Retina (tissue), 1 donor: ENCODE measurements at places on chromosomes 7 and 10.

DNA sequence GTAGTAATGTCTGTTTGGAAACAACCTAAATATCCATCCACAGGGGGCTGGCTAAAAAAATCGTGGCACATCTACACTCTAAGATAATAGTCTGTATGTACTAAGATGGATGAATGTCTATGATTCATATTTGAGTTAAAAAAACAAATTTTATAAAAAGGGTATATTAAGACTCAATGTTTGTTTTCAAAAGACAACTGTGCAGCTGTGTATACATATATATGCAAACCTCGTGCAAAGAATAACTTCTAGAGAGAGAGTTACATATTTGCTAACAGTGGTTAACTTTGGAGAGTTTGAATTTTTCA is 323.5 kb downstream of the PLXNA4 start:
- DNase-seq: no peak

DNA sequence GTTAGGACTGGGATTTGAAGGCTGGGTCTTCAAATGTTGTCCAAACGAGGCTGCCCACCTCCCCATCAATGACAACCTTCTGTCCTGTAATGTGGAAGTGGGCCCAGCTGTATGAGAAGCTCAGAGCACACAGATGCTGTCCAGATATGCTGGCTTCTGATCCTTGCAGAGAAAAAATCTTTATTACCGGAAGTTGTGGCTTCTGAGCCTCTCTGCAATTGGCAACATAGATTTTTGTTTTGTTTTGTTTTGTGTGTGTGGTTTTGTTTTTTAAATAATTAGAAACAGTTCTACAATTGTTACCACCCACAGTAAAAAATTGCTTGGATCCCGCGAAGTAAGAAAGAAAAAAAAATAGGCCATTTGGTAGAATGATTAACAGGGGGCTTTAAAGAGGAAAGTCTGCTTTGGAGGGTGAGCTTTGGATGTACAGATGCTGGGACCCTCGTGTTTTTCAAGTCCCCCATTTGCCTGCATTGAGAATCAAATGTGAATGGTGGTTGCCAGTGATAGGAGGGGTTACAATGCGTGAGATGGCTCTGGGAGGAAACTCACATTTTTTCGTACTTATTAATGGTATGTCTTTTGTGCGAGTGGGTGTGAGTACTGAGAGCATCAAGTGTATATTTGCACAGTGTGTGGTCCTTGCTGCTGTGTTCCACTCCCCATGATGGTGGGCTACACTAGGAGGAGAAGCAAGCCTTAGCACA is 153.2 kb downstream of the TCF7L2 start:
- DNase-seq: no peak

GRCh38 chr10:75544993-75545706 is 113.7 kb downstream of the LRMDA start:
- no peak for DNase-seq

DNA sequence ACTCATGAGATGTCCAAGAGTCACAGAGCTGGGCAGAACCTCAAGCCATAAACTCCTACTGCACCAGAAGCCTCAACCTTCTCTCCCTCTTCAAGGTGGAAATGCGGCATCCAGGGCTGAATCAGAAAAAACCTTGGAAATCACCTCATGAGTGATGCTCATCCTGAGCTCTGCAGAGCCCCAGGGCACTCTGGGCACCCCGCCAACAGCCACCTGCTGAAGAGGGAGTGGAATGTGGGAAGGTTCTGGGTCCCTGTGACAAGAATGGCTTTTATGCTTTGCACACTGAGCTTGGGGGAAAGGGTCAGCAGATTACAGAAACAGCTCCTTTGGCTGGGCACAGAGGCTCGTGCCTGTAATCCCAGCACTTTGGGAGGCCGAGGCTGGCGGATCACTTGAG is 18.8 kb downstream of the NUDT1 start:
- no peak for DNase-seq

GRCh38 chr7:106425017-106425719 is 140.4 kb upstream of the NAMPT start:
- no peak for DNase-seq

DNA sequence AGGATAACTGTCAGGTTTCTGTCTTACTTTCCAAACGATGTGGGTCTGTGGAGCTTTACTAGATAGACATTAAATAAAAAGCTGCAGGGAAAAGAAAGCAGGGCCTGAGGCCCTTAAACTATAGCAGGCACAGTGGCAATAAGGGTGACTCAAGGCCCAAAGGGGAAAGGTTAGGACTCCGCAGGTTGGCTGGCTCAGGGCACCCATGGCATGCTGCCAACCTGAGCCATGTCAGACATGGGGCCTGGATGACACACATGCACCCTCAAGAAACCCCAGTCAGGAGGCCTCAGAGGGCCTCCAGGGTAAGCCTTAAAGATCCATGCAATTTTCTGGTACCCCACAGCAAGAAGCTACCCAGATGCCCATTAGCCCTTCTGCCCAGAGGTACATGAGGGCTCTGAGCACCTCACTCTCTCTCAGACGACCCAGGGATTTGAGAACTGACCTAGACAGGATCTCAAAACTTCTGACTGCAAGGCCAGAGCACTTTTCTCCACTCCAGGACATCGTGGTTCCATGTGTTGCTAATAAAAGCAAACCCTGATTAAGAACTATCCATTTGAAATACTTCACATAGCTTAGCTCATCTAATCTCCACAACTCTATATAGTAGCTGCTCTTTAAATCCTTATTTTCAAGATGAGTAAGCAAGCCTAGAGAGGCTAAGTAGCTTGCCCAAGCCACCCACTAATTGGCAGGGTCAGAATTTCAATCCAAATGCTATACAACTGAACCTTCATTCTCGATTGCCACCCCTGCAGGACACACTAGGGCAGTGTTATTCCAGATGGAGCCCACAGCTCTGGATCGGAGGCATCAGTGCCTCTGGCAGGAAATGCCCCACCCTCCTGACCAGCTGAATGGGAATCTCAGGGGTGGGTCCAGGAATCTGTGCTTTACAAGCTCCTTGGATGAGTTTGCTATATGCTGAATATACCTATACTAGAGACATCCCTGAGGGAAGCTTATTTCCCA is 132.5 kb upstream of the EFCAB10 start:
- DNase-seq: no peak

DNA sequence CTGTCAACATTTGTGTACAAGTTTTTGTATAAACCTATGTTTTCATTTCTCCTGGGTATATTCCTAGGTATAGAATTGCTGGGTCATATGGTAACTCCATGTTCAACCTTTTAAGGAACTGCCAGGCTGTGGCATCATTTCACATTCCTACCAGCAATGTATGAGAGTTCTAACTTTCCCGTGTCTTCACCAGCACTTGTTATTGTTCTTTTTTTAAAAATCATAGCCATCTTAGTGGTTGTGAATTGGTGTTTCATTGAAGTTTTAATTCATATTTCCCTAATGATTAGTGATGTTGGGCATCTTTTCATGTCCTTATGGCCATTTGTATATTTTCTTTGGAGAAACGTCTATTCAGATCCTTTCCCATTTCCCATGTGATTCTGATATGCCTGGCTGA is 193.0 kb upstream of the PLXNA4 start:
- no peak for DNase-seq

DNA sequence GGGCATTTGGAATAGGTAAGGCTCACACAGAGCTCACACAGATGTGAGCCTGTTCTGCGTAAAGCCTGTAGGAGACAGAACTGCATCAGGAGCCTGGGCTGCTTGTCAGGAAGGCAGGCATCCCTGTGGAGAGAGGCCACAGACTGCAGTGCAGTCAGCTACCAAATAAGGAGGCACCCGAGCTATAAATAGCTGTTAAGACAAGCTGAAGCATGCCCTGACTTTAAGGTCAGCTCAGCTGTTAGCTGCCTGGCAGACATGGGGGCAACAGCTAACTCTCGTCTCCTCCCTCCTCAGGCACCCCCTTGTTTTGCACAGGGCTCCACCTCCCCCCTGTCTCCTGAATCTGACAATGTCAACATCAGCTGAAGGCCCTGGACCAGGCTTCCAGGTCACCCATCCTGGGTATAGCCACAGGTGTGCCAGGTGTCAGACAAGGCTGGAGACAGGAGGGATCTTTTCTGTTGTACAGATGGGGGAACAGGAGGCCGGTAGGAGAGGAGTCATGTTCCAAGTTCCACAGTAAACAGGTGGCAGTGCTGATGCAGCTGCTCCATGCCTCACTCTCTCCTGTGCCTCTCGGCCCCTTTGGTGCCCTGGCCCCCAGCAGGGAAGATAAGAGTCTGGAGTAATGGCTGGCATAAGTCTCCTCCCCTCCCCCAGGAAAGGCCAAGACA is 27.6 kb upstream of the MKRN1 start:
- DNase-seq: no peak

DNA sequence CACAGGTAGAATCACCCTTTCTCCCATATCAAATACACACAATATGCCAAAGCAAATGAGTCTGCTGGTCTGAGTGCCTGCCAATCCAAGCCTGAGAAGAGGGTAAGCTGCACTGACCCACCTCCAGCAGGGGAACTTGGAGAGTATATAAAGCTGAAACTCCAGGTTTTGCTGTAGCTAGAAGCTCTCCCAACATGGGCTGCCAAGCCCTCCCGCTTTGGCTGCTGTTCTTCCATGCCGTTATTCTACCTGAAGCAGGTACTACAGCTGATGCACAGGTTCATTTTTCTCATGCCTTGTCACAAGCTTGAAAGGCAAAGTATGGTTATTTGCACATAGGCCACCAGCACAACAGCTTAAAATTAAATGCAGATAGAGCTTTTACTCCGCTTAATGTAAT is 21.5 kb upstream of the C10orf120 start:
- DNase-seq: no peak

DNA sequence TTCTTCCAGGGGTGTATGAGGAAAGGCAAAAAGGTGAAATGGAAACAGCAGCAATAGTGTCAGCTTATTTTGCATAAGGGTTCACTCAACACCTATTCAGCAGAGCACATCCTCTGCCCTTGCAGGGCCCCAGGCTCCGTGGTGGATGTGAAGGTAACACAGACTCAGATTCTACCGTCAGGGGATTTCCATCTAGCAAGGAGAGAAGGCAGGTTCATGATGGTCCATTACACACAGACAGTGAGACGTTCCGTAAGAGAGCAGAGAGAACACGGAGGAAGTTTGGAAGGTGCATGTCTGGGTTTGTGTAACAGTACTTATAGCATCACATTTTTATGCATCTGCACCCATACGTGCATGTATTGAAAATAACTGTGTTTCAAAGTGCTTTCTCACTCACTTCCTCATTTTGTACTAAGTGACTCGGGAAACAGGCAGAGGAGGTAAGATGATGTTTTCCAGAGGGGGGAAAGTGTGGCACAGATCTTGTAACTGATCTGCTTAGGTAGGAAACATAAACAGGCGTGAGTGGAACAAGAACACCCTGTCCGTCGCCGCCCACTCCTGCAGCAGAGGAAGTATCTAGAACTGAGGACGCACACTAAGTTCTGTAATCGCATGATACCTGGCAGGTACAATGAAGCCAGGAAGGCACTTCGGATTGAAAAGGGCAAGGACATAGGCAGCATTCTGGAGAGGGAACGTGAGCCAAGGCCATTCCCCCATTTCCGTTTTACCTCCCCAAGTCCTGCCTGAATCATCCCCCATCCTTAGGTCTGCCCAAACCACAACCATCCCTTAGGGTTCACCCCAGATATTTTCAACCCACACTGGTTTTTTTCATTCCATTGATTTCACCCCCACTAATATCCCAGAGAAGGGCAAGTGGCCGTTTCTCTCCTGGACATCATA is 1.0 kb upstream of the ENO4 start:
- no peak for DNase-seq

DNA sequence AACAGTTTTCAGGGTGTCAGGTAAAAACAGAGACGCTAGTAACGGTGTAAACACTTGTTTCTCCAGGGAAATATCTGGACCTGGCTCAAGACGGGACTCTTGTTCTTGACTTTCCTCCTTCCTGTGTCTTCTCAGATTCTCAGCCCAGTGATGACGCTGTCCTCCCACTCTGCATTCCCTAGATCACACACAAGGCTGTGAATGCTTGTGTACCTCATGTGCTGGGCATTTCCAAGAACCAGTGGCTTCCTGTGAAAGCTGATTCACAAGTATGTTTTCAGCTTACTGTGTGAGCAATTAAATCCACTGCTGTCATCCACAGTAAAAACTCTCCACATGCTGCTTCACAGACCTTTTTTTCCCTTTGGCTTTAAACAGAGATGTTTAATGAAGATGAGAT is 193.8 kb upstream of the DPP6 start:
- no peak for DNase-seq

- DNase-seq: no peak
Observed at GRCh38 chr7:108408296-108408991, 47.8 kb downstream of the NRCAM start.

GRCh38 chr10:71555724-71556119 is 159.0 kb downstream of the CDH23 start:
- no peak for DNase-seq

GRCh38 chr7:17706734-17707133 is 233.6 kb downstream of the SNX13 start:
- peak; percentile 79 for DNase-seq

GRCh38 chr10:12228851-12229250 is 32.9 kb downstream of the CDC123 start:
- DNase-seq: no peak

- no peak for DNase-seq
Observed at GRCh38 chr7:82050792-82051191, 280.9 kb upstream of the HGF start.

DNA sequence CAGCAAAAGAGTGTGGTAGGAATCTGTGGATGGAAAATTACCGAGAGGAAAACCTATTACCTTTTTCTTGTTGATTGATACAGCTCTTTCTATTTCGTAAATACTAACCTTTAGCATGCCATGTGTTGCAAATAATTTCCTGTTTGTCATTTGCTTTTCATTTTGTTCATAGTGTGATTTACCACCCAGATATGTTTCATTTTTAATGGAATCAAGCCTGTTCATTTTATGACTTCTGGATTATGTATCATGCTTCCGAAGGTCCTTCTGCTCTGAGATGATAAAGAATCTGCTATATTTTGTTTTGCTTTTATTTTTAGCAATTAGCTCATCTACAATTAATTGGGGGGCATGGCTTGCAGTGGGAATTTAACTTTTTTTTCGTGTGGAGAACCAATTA is 46.5 kb downstream of the INPP5F start:
- DNase-seq: no peak

DNA sequence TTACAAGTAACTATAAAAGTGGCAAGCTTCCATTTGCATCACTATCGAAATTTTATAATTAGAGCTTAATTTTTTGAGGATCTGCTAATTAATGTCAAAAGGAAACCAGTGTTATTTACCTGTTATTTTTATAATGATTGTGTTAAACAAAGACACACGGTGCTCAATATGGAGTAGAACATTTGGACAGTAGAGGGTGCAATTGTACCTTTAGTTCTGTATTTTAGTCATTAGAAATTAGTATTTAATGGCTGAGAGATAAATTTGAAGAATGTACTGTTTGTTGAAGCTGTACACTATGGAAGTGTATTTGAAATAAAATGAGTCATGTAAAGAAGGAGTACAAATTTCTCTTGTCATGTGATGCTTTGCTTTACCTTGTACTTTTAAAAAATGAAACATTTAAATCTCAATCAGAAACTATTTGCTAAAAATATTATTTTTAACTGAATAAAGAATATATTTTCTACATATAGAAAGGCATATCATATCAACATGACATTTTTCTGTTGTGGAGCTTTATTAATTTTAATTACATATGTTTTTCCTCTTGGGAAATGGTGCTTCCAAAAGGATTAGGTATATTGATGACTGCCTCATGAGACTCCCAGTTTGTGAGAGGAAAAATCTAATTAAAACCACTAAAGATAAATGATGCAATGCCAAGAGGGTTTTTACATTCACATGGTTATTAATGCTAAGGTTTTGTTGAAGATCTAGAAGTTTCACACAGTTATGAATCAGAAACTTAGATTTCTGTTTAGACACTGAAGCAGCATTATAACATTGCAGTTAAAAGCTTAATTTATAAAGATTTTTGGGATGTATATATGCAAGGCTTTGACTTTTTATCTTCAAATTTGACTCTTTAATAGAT is 10.4 kb upstream of the PRKG1 start:
- no peak for DNase-seq
